Renal cortical epithelial cell (primary cell): ENCODE measurements at places on chromosomes 4 and X.

DNA sequence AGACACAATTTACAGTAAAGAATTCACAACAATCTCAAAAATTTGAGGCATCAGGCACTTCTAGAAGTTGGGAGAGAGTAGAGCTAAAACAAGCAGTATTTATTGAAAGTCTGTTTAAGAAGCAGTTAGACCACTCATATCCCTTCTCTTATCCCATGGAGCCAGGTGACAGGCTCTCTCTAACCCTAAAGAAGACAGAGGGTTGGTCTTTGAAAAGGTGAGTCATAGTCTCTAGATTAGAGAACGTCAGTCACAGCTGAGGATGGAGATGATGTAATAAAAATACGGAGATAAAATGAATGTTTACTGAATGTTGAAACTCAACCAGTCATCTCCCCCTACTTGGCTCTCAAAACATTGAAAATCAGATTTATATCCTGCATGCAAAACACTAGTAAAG is 223.8 kb downstream of the CHIC2 start:
- no peak for DNase-seq

DNA sequence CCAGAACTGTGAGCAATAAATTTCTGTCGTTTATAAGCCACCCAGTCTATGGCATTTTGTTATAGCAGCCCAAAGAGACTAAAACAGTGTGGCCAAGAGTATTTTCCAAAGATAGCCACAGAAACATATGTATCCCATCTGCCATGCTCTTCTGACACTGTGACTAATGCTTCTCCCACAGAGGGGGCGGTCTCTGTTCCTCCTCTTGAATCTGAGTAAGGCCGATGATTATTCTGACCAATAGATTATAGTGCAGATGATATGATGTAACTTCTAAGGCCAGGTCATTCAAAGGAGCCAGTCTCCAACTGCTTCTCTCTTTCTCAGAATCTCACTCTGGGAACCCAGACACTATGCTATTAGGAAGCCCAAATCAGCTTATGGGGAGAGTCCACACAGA is 570.7 kb downstream of the BCOR start:
- DNase-seq = no peak

- peak; percentile 15 for DNase-seq
Measured at GRCh38 chr4:153273751-153274150, 69.5 kb downstream of the TRIM2 start.

DNA sequence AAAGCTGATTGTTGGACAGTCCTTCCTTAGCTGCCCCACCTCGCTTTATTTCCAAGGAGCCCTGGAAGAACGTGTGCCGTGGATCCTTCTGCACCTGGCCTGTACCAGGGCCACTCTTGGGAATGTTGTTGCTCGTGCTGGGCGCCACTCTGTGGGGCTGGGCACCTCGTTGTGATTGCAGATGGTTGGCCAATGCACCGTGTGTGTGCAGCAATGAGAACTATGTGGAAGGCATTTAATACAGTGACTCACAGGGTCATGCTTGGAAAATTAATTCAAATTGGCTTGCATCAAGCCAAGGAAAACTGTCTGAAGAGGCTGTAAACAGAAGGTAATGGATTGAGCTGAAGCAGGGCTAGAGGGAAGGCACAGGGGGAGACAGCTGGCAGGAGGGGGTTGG is 37.0 kb upstream of the CD99L2 start:
- DNase-seq = peak; percentile 87

GRCh38 chrX:103927030-103927429 is 35.4 kb upstream of the TMSB15B start:
- no peak for DNase-seq

DNA sequence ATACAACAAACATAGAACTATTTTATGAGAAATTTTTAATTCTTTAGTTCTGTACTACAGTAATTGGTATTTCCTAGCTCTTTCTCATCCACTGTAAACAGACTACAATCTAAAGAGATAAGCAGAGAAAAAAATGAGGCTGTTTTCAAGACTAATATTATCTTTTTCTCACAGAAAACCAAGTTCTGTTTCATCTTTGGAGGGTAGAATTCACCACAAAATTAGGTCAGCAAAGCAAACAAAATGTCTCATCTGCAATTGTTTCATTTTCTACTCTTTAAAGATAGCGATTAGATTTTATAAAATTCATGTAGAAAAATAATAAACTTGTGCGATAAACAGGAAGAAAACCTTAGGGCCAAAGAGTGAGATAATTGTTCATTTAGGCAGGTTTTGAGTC is 10.8 kb downstream of the APOO start:
- no peak for DNase-seq

DNA sequence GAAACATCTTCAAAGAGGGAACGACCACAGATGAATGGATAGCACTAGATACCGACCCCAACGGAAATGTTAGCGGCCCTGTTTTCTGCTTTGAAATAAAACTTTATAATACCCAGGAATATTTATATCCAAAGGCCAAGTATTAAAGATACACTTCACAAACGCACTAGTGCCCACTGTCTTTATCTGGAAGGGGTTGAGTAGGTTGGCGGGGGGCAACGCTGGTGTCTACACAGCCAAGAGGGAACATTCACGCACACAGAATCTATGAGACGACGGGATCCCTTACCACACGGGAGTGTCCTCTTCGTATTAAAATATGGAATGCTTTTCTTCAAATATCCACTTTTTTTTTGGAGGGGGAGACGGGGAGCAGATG is 3.3 kb downstream of the HAND2 start:
- no peak for DNase-seq

GRCh38 chr4:23686169-23686897 is 203.5 kb downstream of the PPARGC1A start:
- no peak for DNase-seq

- DNase-seq = no peak
Measured at GRCh38 chr4:144578681-144579080, 67.3 kb upstream of the HHIP start.

DNA sequence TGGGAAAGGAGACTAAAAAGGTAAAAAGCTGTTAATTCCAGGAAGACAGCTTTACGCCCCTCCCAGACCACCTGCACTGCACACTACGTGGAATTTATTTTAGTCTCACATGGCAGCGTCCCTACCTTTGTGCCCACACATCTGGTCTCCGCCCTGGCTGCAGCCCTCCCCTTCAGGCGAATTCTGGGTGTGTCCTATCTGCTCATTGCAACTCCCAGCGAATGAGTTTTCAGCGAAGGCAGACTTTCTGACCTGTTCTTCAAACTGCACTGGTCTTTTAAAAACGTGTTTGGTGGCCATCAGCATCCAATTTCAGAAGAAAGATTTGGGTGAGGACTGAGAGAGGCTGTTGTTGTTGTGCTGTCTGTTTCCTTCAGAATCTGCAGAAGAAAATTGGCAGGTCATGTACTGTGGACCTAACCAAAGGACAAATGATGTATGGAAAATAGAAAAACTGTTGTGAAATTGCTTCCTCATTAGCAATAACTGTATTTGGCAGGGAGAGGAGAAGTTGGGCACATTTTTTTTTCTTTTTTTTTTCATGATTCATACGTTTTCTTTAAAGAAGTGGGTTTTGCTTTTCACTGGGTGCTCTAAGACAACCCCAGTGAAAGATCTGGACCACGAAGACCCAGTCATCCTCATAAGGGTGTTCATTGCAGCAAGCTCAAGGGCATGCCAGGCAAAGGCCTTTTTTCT is 4.2 kb downstream of the TLR8 start:
- no peak for DNase-seq

DNA sequence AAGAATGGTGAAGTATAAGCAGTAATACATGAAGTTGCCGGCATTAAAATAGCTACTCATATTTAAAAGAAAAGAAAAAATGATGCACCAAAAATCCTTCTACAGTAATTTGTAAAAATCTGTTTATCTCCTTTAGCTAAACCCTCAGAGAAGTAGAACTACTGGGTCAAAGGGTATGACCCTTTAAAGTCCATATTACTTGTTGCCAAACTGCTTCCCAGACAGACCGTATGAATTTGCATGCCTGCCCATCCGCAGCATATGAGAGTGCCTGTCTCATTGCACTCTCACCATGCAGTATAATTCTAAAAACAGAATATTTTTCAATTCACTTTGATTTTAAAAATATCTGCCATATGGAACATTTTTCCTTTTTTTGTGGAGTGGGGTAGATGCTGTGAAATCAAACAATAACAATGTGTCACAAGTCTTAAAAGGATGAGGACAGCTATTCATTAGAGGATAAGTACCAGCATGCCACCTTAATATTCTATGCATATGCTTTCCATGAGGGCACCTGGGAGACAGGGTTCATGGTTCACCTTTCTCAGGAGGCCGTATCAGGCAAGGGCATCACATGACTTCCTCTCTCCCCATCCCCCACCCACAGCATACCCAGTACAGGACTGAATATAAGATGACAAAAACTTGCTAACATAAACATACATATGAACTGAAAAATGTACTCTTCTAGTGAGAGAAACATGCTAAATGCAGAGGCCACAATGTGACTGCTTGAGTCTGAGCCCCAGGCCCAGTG is 17.8 kb downstream of the ZDHHC9 start:
- DNase-seq = no peak

- DNase-seq = no peak
Measured at GRCh38 chrX:6904156-6904555, 243.4 kb upstream of the STS start.

DNA sequence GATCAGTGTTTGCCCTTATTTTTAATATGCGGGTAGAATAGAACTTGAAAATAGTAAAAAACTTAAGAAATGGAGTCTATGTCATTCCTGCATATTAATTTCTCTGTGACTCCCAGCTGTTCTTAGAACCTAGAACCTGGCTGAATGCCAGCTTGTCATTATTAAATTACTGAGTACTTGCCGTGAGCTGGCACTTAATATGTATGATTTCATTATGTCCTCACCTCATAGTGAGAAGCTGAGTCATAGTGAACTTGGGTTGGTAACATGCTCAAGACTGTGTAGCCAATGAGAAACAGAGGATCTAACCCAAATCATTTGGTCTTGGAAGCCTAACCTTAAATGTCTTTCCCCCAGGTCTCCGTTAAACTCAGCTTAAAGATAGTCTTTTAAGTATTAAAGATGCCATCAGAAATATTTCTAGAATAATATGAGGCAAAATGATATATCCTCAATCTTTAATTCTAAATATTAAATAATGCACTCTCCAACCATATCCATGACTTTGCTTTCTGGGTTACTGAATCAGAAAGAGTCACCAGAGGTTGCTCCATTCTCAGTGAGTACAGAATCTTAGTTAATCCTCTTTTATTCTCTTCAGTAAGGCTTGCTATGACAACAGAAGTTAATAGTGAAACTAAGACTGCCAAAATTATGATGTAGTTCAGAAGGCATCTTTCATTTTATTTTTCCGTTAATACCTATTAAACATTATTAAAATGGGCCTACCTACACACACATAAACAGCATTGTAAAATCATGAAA is 58.6 kb upstream of the TLL1 start:
- peak; percentile 88 for DNase-seq

DNA sequence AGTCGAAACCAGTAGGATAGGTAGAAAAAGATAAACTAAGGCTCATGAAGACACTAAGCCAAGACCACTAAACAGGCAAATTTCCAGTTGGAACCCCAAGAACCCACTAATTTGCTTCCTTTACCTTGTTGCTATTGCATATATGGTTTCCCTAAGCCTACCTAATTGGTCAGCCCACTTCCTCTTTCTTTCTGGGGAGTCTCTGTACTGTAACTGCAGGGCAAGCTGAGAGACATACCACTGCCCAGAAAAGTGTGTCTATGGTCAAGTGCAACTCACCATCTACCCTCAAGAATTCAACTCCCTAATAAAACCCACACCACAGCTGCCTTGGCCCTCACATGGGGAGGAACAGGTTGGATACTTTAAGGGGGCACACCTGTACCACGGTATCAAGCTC is 28.6 kb downstream of the IDS start:
- no peak for DNase-seq

GRCh38 chr4:139963708-139964107 is 190.3 kb downstream of the MAML3 start:
- DNase-seq = no peak

DNA sequence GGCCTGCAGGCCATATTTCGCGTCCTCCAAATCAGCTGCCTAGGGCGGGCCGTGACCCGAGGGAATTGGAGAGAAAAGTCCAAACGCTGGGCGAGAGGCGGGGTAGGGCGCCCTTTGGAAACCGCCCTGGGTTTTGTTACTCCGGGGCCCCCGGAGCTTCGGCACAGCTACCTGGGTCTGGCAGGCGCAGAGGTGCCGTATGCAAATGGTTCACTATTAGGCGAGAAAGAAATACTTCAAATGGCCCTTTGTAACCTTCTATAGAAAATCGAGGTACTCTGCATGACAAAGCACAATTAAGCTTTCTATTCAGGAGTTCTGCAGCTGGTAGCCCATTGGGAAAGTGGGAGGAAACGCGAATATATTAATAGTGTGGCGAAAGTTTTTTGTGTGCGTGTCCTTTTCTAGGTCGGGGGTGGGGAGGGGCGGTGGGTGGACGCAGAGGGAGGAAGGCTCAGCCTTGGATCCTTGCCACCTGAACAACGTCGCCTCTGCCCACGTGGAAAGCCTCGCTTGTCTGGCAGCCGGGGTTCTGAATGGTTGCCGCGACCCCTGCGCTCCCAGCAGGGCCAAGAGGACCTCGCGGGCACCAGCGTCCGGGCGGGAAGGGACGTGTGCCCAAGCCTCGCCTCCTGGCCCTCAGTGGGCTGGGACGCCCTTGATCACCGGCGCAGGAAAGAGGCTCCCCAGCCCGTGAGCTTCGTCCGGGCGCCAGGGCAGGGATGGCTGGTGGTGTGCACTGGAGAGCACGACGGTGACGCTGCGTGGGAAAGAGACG is 9.5 kb downstream of the GSX2 start:
- DNase-seq = no peak

DNA sequence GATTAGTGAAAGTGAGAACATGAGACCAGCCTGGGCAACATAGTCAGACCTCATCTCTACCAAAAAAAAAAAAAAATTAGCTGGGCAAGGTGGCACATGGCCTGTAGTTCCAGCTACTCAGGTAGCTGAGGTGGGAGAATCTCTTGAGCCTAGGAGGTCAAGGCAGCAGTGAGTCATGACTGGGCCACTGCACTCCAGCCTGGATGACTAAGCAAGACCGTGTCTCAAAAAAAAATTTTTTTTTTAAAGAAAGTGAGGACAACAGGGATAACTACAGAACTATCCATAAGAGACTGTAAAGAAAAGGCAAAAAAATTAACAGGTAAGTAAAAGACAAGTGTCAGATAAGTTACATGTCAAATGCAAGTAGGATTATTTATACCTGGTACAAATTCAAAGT is 13.5 kb upstream of the SPP1 start:
- peak; percentile 89 for DNase-seq

DNA sequence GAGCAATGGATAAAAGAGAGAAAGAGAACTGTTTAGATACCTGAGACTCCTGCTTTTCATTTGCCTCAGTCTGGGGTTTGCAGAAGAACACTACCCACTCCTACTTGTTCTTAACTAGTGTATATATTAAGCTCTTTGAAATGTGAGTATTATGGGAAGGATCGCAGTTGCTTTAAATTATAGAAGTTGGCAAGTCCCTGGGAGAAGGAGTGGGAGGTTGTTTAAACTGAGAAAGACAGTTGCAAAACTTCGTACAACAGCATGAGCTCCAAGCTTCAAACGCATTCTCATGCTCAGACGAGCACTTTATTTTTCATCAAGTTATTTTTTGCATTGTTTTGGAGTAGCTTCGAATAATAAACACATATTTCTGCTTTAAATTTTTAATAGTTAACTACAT is 88.1 kb upstream of the C1QTNF7 start:
- no peak for DNase-seq

- no peak for DNase-seq
Measured at GRCh38 chr4:123980736-123981300, 584.2 kb downstream of the SPRY1 start.

GRCh38 chr4:968221-968620 is 5.1 kb downstream of the DGKQ start:
- no peak for DNase-seq

- DNase-seq = peak; percentile 98
Measured at GRCh38 chr4:112082954-112083586, 62.2 kb upstream of the FAM241A start.
